ENCODE measurements at places on chromosomes 6 and 20. TPM values are rescaled to one million over a fixed set of nuclear protein-coding genes. Genes with fewer than 3 reads are reported as not detected.

Gene ABHD16B
- total RNA-seq: not detected

Gene SRSF12
- total RNA-seq: 1.0 TPM

Gene CASS4
- 0.03 TPM for total RNA-seq

Gene VSTM2L
- total RNA-seq: 7.4 TPM

Gene RNF217
- 9.5 TPM for total RNA-seq

Data from A549 treated with RU486 at 1 μM for 4 hours (cell line).